ENCODE measurements at places on chromosomes 7 and 10.

GRCh38 chr10:68212721-68213352, 19.1 kb downstream of the ATOH7 start:
- DNase-seq: no peak

DNA sequence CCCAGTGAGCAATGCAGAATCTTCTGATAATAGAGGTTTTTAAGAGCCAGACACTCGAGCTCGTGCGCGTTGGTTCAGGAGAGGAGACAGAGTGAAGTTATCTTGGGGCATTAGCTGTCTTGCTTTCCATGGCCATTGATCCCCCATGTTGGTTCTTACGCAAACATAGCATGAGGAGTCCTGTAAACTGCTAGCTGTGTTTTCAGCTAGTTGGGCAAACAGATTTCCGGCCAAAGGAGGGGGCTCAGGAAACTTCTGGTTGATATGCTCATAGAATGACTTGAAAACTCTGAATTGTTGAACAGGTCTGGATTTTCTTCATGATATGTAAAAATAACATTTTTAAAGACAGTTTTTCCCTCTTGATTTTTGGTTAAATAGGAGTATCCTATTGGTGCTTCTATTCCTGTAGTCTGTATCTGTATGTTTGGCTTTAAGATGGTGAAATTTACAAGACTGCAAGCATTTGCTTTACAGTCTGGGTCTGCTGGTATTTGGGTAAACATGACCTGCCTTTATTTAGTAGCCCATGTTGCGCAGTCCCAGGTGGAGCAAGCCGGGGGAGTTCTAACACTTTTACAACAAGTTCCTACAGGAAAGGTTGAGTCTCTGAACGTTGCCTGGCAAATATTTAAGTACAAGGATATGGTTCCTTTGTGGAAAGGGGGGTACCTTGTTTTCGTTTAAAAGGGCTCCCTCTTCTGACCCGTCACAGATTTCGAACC, 218.4 kb upstream of the KCND2 start:
- DNase-seq: no peak

DNA sequence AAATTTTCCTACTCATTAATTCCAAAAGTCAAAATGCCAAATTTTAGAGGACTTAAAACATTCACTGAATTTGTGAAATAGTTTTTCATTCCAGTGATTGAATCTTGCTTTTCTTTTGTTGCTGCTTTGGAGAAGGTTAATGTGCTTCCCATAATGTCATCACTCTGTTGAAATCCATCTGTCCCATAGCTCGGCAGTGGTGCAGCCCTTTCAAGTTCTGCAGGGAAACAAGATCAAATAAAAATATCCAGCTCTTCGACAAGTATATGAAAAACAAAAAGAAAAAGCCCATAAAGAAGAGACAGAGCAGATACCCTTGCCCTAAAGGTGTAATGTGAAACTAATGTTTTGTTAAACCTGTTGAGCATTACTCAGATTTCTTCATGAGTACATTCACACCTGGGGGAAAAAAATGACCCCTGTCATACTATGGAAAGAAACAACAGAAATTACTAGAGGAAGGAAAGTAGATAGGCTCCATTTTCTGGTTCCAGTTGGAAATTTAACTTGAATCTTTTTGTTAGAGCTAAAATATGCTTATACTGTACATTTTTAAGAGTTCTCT, 35.1 kb downstream of the AGR3 start:
- DNase-seq: no peak

GRCh38 chr7:121126801-121127534, 138.5 kb downstream of the CPED1 start:
- no peak for DNase-seq

GRCh38 chr7:11343818-11344413, 370.2 kb downstream of the PHF14 start:
- DNase-seq: no peak

Measured in colonic mucosa (tissue), 4 donors.